ENCODE measurements at places on chromosomes 3 and 15.

DNA sequence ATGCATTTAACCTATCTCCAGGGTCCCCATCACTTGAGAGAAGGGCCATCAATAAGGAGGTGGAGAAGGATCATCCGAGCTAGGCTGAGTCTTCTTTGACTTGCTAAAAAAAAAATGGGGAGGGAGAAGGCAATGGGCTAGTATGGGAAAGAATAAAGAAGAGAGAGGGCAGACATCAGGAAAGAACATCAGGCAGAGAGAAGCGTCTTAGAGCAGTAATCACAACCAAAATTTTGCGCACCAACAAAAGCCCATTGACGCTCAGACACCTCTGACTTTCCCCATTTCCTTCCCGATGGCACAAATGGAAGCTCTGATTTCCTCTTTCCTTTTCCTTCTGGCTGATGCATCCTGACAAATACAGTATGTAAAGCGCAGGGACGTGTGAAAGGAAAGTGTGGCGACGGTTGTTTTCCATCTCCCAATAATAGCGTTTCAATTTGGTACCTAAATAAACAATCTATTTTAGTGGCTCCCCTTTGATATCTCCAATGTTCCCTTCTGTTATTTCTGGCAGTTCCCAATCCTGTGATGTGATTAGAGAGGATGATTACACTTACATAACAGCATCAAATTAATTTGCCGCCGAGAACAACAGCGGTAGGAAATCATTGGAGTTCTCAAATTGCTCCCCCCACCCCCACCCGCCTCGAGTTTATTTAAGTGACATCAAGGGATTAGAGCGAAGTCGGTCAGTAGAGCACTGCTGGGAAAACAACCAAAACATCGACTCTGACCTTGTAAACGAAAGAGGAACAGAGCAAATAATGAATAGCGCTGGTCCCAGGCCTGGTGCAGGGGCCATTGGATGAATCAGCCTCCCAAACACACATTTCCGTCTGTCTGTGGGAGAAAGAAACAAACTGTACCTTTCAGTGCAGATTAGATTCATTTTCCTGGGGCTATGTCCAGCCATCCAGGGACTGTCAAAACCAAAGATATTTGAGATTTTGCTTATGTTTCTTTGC, 273.3 kb upstream of the ICE2 start:
- DNase-seq = no peak

- DNase-seq = no peak
These were observed 10.6 kb upstream of the SPRED1 start for GRCh38 chr15:38242055-38242454.

DNA sequence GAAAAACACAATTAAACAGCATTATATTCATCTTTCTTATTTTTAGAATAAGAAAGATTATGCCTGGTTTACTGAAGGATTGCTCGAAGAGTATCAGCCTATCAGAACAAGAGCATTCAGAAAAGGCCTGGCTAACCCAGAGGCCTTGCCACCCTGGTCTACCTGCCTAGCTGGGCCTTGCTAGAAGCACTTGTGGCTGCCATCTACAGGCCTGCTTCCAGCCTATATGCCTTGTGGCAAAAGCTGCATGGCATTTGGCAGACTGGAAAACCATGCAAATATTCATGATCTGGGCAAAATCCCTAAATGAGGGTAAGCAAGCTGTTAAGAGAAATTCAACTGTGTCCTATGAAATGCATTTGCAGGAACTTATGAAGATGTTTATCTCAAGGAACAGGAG, 9.3 kb upstream of the ATP13A4 start:
- DNase-seq = peak; percentile 15

DNA sequence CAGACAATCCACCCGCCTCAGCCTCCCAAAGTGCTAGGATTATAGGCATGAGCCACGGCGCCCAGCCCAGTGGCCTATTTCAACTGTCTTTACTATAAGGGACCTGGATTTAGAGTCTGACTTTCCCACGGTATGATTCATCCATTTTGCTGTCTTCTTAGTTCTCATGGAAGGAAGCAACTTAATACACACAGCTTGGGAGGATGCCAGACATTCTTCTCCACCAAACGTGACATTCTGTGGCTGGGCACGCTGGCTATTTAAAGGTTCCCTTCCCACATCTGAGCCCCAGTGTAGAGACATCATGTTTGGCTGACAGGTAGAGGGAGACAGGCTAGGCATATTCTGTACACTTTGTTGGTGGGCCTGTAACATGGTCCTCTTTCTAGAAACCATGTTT, 26.2 kb downstream of the FAM43A start:
- DNase-seq = no peak

DNA sequence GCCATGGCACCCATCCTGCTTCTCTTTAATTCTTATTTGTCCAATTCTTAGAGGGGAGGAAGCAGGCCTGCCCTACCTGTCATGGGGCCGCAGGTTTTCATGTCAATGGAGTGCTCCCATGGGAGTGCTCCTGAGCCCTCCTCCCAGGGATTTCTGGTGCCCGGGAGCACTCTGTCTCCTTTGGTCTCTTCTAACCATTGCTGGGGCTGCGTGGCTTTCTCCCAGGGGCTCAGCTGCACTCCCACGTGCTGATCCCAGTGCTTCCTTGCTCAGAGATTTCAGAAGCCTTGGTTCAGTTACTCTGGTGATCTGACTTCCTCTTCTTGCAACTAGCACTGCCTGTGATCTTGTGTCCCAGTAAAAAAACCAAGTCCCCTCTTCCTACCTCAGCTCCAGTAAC, 68.0 kb upstream of the ARL8B start:
- no peak for DNase-seq

GRCh38 chr15:68552773-68553172, 26.0 kb upstream of the CORO2B start:
- DNase-seq = no peak

DNA sequence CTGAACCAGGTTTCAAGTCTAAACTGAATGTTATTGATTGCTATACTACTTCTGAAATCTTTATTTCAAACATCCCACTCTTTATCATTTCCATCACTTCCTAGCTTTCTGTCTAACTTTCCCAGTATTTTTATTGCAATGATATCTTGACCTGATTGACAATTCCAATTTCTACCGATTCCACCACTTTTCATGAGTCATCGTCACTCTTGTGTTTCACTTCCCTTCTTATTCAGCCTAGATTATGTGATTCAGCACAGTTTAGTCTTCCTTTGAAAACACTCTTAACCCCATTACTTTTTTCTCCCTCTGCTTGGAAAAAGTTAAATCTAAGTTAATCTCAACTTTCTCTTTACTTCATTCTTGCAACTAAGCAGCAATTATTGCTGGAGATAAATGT, 62.6 kb downstream of the SLC7A14 start:
- DNase-seq = no peak

DNA sequence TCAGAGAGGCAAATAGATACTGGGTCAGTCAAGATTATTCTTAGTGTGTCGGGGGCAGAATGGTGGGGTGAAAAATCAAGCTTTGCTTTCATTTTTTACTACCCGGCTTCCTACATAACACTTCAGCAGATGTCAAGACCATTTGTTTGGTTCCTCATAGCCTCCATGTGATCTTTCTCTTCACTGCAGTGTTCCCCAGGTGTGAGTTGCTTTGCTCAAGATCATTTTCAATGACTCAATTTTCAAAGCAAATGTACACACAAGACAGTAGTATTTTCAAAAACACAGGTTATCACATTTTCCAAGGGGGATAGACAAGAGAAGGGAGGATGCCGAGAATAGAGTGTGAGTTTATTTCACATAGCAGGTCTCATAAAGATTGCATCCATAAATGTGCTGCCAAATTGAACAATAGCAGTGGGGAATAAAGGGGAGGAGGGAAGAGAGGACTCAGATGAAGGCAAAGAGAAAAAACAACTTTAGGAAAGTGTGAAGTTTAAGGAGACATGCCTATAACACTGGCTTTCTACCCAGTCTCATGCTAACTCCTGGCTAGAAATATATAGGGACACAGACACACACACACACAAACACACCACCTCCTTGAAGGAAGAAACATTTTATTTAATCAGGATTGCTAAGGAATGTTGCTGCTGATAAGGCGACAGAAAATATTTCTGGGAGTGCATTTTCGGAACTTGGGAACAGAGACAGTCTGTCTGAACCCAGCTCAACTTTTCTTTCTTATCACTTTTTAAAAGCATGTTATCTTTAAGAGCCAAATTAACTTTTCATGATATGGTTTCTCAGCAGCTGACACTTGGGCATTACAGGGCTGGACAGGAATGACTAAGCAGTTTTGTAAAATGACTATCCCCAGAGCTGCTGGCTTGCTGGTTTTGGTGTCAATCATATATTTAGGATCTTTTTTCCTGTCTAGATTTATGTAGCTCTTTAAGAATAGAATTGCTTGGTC, 402.4 kb downstream of the RBMS3 start:
- DNase-seq = no peak

- DNase-seq = no peak
These were observed 241.1 kb downstream of the ZNF621 start for GRCh38 chr3:40765884-40766283.

GRCh38 chr3:106399761-106400160, 530.9 kb upstream of the CBLB start:
- no peak for DNase-seq

GRCh38 chr15:47744973-47745372, 27.7 kb downstream of the SEMA6D start:
- no peak for DNase-seq

All from activated naive CD4-positive, alpha-beta T cell treated with anti-CD3 and anti-CD28 coated beads for 36 hours (primary cell).